ENCODE measurements at places on chromosomes 2 and 18.
A peak's percentile ranks its signal among the peaks of the same experiment; 100 is the strongest.

DNA sequence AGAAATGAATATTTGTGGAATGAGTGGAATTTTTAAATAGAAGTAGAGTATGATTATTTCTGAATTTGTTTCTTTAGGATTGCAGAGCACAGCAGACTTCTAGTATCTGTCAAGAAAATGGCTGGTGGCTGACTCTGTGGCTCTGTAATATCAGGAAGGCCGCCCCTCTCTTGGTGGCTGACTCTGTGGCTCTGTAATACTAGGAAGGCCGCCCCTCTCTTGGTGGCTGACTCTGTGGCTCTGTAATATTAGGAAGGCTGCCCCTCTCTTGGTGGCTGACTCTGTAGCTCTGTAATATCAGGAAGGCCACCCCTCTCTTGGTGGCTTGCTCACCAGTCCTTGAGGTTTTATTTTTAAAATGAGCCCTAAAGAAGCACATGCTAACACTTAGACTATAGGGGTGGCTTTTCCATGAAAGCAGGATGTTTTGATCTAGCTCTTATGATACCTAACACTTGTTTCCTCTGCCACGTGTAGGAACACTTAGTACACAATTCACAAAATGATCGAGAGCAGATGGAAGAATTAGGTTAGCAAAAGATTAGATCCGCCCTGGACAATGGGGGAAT, 85.1 kb upstream of the TTC39C start:
- DNase-seq = no peak

DNA sequence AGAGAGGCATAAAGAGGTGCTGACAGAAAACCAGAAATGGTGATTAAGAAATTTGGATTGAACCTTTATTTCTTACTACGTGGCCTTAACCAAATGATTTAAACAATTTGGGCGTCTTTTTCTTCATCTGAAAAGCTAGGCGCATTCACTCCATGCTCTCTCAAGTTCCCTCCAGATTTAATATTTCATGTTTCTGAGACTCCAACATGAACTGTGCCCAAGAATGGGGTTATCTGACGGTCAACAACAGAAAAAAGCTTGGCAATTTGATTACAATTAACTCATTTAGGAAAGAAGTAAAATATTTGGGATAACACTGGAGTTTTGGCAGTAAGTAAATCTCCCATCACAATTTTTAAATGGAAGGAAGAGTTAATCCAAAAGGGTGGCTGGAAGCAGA, 345.4 kb downstream of the ARHGAP15 start:
- DNase-seq = no peak

- no peak for DNase-seq
Observed at GRCh38 chr2:105442056-105442455, 43.2 kb upstream of the FHL2 start.

- DNase-seq = peak; percentile 41
Observed at GRCh38 chr2:122136056-122136455, 380.6 kb downstream of the TSN start.

GRCh38 chr2:48277153-48277552, 252.8 kb upstream of the STON1 start:
- no peak for DNase-seq

- no peak for DNase-seq
Observed at GRCh38 chr2:40371525-40372282, 80.2 kb downstream of the SLC8A1 start.

GRCh38 chr2:140734992-140735391, 1395.8 kb downstream of the LRP1B start:
- peak; percentile 8 for DNase-seq

- DNase-seq = peak; percentile 54
Observed at GRCh38 chr2:203681978-203682377, 24.5 kb upstream of the CD28 start.

GRCh38 chr2:3443506-3444084, 64.1 kb downstream of the TRAPPC12 start:
- DNase-seq = no peak

DNA sequence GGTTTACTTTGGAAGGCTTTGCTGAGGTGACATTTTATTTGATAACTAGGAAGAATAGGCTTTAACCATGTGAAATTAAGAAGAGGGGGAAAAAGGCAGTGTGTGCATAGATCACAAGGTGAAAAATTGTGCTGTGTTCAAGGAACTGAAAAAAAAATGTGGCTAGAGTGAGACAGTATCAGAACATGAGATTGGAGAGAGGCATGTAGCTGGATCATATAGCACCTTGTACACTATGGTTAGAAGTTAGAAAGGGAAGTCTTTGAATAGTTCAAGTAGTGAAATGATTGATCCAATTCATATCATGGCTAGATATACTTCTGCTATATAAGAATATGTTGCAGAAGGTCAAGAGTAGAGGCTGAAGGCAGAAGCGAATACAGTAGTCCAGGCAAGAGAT, 12.3 kb upstream of the TNFRSF11A start:
- no peak for DNase-seq

GRCh38 chr18:30359521-30359920, 683.0 kb downstream of the DSC3 start:
- DNase-seq = peak; percentile 65

DNA sequence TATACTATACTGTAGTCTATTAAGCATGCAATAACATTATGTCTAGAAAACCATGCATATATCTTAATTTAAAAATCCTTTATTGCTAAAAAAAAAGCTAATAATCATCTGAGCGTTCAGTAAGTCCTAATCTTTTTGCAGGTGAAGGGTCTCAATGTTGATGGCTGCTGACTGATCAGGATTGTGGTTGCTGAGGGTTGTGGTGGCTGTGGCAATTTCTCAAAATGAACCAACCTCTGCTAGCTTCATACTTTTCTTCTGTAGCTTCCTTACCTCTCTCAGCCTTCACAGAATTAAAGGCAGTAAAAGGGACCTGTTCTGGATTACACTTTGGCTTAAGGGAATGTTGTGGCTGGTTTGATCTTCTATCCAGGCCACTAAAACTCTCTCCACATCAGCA, 235.8 kb downstream of the NBAS start:
- DNase-seq = no peak

DNA sequence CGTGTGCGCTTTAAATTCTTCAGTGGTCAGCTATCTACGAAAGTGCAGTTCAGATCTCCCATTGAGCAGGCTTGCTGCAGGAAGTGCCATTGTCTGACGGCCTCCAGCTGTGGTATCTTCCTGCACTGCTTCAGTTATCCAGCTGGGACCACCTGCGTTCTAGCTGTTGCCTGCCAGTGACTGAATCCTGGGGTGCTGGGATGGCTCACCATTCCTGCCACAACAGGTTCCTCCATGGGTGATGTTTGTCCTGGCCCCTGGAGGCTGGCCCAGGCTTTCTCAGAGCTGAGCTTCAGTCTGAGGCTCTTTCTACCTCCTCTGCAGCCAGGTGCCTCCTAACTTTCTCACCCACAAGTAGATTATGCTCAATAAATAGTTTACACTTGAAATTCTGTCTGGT, 498.5 kb upstream of the HS6ST1 start:
- no peak for DNase-seq

GRCh38 chr2:101697124-101698013, at the start of gene MAP4K4:
Gene MAP4K4 (plus strand): TSS chr2:101697707. CDS start chr2:101698081, 374 bp downstream.
- DNase-seq = peak; percentile 84

DNA sequence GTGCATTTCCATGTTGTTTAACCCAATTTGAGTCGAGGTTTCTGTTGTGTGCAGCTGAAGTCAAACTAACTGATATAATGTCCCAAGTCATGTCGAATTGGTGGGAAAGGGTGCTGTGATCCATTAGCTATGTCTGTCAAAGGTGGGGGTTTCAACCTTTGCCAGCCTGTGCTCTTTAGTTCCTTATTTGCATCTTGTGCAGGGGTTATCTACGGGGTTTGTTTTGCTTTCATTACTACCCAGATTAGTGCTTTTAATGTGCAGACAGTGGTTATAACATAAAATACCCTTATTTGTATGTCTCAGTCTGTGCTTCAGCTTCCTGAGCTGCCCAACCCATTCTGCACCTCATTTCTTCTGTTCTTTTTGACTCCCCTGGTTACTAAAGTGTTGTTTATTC, 271.9 kb upstream of the CXCR4 start:
- no peak for DNase-seq

DNA sequence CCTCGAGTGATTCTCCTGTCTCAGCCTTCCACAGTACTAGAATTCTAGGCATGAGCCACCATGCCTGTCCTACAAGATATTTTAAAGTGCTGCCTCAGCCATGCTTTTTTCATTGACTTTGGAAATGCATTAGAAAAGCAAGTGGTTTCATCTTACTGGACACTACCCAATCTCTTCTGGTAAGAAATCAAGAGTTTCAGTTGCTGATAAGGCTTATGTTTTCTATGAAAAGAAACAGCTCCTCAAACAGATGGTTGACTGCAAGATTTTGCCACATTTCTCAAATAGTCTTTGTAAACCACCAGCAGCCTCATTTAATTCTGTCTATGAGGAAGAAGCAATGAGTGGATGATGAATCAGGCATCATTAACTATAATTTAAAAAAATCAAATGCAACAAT, 264.5 kb upstream of the LRP1B start:
- no peak for DNase-seq

GRCh38 chr2:145546091-145546490, 1026.2 kb upstream of the ZEB2 start:
- no peak for DNase-seq

DNA sequence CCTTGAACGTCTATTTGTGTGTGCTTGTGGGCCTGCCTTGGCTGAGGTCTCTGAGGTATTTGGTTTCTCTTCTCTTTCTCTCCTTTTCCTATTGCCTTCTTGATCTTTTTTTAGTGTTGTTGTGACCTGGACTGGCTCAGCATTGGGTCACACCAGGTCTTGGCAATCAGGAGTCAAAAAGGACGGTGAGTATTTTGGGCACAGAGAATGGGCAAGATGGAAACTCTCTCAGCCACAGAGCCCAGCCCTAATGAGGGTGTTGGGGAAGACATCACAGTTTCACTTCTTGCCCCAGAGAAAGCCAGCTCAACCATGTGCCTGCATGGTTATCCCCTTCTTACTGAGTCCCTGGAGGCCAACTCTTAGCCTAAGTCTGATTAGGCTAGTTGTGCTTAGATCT, 13.7 kb upstream of the INO80C start:
- no peak for DNase-seq

- no peak for DNase-seq
Observed at GRCh38 chr2:99865818-99866676, 276.3 kb downstream of the AFF3 start.

Data from NB4 (cell line).